ENCODE measurements at places on chromosomes 16 and 17.

- no peak for DNase-seq
Observed at GRCh38 chr17:66437476-66438026, 135.1 kb downstream of the PRKCA start.

- DNase-seq, result no peak
Observed at GRCh38 chr17:3641717-3642486, 5.3 kb downstream of the CTNS start.

DNA sequence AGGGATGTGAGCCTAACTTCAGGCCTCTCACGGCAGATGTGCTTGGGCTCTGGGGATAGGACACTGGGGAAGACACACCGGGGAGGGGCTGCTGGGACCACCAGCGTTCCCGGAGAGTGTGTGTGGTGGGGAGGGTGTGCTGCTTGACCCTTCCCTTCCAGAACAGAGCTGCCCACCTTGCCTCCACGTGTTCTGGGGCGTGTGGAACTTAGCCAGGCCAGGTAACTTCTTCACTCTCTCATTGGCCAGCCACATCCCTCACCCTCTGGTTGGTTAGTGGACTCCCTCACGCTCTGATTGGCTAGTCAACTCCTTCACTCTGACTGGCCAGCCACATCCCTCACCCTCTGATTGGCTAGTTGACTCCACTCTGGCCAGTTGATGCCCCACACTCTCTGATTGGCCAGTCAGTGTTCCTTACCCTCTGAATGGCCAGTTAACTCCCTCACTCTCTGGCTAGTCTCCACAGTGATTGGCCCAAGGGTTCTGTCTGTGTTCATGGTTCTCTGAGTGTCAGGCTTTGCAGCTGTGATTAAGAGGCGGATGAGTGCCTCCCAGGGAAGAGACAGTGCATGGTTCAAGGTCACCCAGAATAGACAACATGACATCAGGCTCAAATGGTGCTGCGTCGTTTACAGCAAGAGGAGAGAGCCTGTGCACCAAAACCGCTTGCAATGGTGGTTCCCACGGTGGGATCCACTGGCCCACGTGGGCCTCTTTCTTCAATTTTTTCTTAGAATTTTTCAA lies 10.0 kb downstream of the TMEM235 start:
- DNase-seq, result no peak

- DNase-seq, result no peak
Observed at GRCh38 chr16:20309786-20310185, 17.5 kb downstream of the GP2 start.

DNA sequence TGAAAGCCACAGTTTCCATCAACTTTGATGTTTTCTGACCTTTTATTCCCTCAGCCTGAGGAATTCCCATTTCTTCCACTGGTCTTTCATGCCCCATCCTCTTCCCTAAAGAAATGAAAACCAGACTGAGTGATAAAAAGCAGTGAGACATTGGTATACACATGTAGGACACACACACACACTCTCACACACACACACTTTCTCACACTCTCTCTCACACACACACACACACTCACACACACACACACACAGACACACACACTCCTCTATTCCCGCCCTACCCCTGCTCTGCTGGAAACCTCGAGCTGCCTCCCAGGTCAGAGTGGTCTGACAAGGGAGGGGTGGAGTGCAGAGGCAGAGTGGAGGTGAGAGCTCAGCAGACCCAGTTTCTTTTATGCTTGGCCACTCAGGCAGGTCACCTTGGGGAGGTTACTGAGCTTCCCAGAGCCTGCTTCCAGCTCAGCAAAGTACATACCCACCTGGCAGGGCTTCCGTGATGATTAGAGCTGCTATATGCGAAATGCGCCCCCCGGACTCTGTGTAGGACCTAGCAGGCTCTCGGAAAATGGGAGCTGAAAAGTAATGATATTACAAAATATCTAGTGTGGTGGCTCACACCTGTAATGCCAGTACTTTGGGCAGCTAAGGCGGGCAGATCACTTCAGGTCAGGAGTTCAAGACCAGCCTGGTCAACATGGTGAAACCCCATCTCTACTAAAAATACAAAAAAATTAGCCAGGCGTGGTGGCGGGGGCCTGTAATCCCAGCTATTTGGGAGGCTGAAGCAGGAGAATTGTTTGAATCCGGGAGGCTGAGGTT lies 30.7 kb downstream of the CCR7 start:
- DNase-seq, result no peak

GRCh38 chr17:3527896-3528295 lies 29.7 kb downstream of the TRPV3 start:
- no peak for DNase-seq

Data from skeletal muscle cell (primary cell).